ENCODE measurements at places on chromosomes 4 and X. TPM values are rescaled to one million over a fixed set of nuclear protein-coding genes. Genes with fewer than 3 reads are reported as not detected.

The YIPF6 gene
- total RNA-seq: 27.1 TPM

The SATL1 gene
- total RNA-seq: not detected

The RHOXF1 gene
- total RNA-seq: not detected

The FAT1 gene
- 474 TPM for total RNA-seq
